Thymus (tissue), 14 donors: ENCODE measurements at places on chromosomes 7 and 10.
A peak's percentile ranks its signal among the peaks of the same experiment; 100 is the strongest.

DNA sequence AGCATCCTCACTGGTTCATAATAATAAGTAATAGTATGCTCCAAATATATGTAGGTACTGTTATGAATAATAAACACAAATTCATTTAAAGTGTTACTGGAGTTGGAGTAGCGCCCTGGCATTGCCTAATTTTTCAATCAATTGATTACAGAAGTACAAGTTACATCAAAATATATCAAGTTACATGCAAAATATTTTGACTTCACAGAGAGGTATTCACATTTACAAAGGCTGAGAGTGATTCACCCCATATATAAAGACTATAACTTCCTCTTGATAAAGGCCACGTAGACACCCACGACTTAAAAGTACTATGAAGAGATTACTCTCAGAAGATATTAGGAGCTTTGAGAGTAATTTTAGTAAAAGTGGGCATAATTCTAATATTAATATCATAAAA lies 13.6 kb upstream of the COL17A1 start:
- no peak for DNase-seq

DNA sequence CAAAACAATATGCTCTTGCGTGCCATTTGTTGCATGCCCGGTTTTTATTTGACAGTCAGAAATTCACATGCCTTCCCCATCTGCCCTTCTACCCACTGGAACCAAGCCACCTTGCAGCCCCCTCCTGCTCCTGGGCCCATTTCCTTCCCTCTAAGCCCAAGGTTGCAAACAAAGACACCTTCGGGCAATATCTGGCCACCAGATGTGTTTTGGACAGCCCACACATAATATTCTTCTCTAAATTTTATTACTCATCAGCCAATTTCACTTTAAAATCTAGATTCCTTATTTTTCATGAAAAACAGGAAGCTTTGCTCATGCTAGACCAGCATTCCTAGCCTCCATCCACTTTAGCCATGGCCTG lies 18.2 kb upstream of the C10orf105 start:
- no peak for DNase-seq

- DNase-seq: no peak
Observed at GRCh38 chr10:128833671-128834070, 633.4 kb upstream of the MGMT start.

DNA sequence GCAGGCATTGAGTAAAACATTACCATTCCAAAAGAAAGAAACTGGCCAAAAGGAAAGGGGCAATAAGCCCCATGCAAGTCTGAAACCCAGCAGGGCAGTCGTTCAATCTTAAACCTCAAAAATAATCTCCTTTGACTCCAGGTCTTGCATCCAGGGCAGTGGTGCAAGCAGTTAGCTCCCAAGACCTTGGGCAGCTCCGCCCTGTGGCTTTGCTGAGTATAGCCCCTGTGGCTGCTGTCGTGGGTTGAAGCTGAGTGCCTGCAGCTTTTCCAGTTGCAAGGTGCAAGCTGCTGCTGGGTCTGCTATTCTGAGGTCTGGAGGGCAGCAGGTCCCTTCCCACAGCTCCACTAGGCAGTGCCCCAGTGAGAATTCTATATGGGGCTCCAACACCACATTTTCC lies 580.1 kb upstream of the AUTS2 start:
- DNase-seq: no peak

- DNase-seq: no peak
Observed at GRCh38 chr7:28407651-28408050, 4.7 kb upstream of the CREB5 start.

- no peak for DNase-seq
Observed at GRCh38 chr7:116544487-116544886, 19.7 kb downstream of the CAV1 start.

DNA sequence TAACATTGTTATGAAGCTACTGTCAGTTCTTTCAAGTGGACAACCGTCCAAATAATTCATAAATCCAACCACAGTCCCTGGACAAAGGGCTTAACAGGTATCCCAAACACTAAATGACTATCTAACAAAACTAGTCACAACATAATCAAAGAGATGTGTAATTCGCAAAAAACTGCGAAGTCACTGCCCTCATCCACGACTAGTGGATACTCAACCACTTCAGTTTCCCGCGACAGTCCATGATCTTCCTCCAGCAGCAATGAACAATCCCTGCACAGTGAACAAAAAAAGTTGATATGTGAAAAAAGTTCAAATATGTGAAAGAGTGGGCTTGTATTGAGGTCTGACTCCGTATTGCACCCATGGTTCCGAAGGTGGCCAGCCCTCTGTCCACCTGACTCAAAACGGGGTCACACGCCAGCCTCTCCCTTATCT lies 287 bp downstream of the DCLRE1A start:
- DNase-seq: no peak

GRCh38 chr7:108711611-108712010 lies 141.9 kb downstream of the DNAJB9 start:
- no peak for DNase-seq

GRCh38 chr10:131654471-131655087 lies 246.2 kb upstream of the PPP2R2D start:
- no peak for DNase-seq

DNA sequence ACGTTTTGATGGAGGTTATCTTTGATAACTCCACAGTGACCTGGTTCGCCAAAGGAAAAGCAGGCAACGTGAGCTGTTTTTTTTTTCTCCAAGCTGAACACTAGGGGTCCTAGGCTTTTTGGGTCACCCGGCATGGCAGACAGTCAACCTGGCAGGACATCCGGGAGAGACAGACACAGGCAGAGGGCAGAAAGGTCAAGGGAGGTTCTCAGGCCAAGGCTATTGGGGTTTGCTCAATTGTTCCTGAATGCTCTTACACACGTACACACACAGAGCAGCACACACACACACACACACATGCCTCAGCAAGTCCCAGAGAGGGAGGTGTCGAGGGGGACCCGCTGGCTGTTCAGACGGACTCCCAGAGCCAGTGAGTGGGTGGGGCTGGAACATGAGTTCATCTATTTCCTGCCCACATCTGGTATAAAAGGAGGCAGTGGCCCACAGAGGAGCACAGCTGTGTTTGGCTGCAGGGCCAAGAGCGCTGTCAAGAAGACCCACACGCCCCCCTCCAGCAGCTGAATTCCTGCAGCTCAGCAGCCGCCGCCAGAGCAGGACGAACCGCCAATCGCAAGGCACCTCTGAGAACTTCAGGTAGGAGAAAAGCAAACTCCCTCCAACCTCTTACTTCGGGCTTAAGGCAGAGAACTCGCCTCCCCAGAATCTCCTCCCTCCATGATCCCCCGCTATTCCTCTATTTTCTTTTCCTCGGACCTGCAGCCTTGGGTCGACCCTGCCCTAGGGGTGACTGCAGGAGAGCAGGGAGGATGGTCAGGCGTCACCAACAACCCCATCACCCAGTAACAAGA lies at the start of gene SERPINE1:
Gene SERPINE1, plus strand, starts transcription at position 454 of the 809 bp plus-strand sequence. CDS start 1,290 bp downstream, outside the sequence.
- peak; percentile 38 for DNase-seq

DNA sequence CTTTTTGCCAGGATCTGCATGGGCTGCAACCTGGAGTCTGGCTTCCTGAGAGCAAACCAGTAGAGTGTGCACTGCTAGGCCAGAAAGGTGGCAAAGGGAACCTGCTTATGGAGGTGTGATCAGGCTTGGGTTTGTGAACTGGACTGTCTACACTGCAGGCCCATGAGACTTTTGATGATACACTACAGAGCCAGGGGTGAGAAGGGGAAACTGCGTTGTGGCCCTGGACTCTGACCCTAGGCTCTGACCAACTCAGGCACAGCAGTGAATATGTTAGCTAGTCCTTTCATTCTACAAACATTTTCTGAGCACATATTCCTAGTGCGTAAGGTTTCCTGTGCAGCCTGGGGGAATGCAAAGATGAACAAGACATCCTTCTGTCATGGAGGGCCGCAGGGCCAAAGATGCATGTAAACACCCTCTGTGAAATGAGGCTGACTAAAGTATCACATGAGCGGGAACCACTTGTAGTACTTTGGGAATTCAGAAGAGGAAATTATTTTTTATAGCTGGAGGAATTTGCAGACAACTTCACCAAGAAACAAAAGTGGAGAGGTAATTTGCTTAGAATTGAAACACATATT lies 63.8 kb upstream of the HPS1 start:
- DNase-seq: no peak

GRCh38 chr10:20265146-20265545 lies 448.9 kb downstream of the PLXDC2 start:
- no peak for DNase-seq

DNA sequence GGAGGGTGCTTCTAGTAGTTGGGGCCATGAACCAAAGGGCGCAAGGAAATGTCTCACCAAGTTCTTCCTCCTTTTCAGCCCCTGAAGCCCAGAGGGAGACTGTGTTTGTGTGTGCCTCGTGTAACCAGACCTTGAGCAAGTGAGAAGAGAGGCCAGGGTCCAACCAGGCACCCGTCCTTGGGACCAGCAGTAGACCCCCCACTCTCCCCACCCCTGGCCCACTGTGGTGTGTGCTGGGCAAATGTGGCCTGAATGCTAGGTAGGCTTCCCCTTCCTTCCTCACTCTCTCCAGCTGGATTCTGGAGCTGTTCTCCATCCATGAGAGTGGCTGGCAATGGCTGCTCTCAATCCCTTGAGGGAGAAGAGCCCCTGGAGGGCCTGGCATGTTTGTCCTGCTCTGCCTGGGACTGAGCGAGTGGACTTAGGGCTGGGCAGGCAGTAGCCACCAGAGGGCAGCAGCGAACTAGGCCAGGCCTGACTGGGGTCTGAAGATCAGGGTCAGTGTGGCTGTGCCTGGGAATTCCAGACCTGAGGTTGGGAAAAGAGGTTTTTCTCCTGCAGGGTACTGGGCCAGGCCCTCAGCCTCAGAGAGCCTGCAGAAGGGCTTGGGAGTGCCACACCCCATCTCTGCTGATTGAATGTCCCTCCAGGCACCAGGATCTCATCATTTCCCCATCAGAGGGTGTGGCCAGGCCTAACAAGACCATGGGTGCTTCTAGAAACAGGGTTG lies 12.5 kb downstream of the SFRP5 start:
- DNase-seq: no peak

- DNase-seq: no peak
Observed at GRCh38 chr10:10844251-10844650, 173.4 kb upstream of the CELF2 start.

DNA sequence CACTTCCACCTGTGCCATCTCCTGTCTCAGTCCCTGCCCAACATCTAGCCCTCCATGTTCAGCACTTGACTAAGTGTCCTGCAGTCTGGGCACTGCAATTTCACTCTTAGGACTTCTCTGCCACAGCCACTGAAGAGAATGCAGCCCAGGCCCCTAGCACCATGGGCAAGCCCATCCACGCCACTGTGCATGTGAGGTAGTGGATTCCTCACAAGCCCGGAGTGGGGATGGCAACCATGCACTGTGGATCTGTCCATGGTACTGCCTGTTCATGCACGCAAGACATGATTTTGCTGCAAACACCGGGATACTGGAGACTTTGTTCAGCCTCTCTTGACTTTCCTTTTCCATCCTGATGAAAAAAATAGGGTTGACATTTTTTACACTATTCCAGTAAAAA lies 12.3 kb downstream of the DDC start:
- DNase-seq: peak; percentile 35

GRCh38 chr10:124978376-124978725 lies 36.4 kb downstream of the ZRANB1 start:
- no peak for DNase-seq

- DNase-seq: no peak
Observed at GRCh38 chr10:98139431-98139830, 5.0 kb downstream of the R3HCC1L start.

- no peak for DNase-seq
Observed at GRCh38 chr7:32905175-32905662, 13.7 kb upstream of the KBTBD2 start.

DNA sequence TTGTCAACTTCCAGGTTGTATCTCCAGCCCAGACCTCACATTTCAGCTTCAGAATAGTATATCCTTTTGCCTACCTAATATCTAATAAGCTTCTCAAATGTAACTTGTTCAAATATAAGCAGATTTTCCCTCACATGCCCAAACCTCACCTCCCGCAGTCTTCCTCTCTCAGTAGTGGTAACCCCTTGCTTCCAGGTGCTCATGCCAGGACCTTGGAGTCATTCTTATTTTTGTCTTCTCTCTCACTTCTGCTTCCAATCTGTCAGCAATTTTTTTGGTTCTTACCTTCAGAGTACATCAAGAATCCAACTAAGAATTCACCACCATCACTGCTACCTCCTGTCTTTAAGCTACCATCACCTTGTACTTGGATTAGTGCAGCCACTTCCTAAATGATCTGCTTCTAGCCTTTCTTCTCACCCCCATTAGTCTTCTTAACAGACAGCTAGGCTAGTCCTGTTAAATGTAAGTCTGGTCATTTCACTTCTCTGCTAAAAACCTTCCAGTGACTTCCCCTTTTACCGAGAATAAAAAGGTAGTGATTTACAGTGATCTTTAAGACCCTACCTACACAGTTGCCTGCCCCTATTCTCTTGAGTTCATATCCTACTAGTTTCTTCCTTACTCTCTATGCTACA lies 14.0 kb downstream of the ANKIB1 start:
- no peak for DNase-seq

- no peak for DNase-seq
Observed at GRCh38 chr10:119755446-119755845, 29.6 kb downstream of the INPP5F start.
